HFFc6 (cell line): ENCODE measurements at places on chromosomes 12 and 14. TPM values are rescaled to one million over a fixed set of nuclear protein-coding genes. Genes with fewer than 3 reads are reported as not detected.
A peak's percentile ranks its signal among the peaks of the same experiment; 100 is the strongest.

GARIN6 gene
- not detected in 3 replicates for total RNA-seq

GRCh38 chr14:104799244-104800014 is 1.5 kb upstream of the ZBTB42 start:
- peaks cover 2% of the 10 kb centered on the region; the same call in 1 of the 2 replicates for H3K36me3 ChIP-seq
- peaks cover 5% of the 10 kb centered on the region; the same call in 1 of the 2 replicates for H3K27me3 ChIP-seq
- H3K27ac ChIP-seq = peak overlapping the region; percentile 53; the same call in 1 of the 2 replicates
- H3K4me1 ChIP-seq = peaks cover 5% of the 10 kb centered on the region
- no peak for DNase-seq

DNA sequence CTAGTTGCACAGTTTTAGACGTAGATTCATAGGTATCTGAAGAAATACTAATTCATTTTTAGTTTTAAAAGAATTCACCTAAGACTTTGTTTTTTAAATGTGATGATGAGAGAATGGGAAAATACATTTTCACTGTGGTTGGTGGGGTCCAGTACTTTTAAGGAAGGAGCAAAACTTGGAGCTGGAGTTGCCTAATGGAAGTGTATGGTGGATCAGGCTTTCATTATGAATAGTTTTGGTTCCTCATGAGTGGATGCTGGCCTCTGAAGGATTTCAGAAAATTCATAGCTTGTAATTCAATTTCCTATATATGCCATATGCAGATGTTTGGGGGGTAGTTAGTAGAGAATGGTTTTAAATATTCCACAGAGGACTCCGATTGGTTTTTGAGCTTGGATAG is 27.1 kb downstream of the STK38L start:
- peaks cover 1% of the 10 kb centered on the region for H3K27me3 ChIP-seq
- no peak overlapping the region for H3K4me3 ChIP-seq
- peaks cover 21% of the 10 kb centered on the region for H3K4me1 ChIP-seq
- no peaks in the 10 kb centered on the region for H3K36me3 ChIP-seq
- no peak for DNase-seq

KRT2 gene
- total RNA-seq = not detected in 3 replicates

TMEM30B gene
- total RNA-seq = not detected in 2 replicates

STYK1 gene
- total RNA-seq = 1.3 to 3.0 TPM (median 1.7 TPM) in 3 replicates

DNA sequence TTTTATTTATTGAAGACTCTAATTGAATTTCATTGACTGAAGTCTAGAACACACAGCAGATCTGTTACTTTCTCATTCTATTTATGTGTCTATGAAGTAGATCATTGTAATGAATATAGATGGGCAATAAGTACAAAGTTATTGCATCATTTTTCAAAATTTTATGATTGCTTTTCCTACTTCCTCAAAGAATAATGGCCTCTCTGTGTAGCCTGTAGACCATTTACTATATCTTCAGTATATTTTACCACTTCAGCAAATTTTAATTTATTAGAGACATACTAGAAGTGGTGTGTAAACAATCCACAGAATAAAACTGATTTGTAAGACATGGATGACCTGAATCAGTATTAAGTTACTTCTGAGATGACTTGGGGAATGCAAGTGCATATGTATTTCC is 291.7 kb upstream of the FAR2 start:
- no peaks in the 10 kb centered on the region for H3K36me3 ChIP-seq
- no peaks in the 10 kb centered on the region for H3K27me3 ChIP-seq
- no peak for DNase-seq

- no peak overlapping the region for H3K27ac ChIP-seq
- H3K4me3 ChIP-seq = no peak overlapping the region
- H3K36me3 ChIP-seq = no peaks in the 10 kb centered on the region
These were observed 1077.2 kb downstream of the VRK1 start for GRCh38 chr14:97874394-97874793.

KCNJ8 gene
- total RNA-seq = 0.72 to 8.9 TPM (median 1.6 TPM) in 3 replicates

GRCh38 chr12:104956870-104957718 is 996 bp downstream of the SLC41A2 start:
- H3K4me3 ChIP-seq = peak overlapping the region; percentile 84
- peak overlapping the region; percentile 23; the same call in 1 of the 2 replicates for H3K27ac ChIP-seq
- H3K27me3 ChIP-seq = no peaks in the 10 kb centered on the region; the same call in 1 of the 2 replicates
- no peak for DNase-seq
- H3K4me1 ChIP-seq = peaks cover 37% of the 10 kb centered on the region
- H3K36me3 ChIP-seq = no peaks in the 10 kb centered on the region

DNA sequence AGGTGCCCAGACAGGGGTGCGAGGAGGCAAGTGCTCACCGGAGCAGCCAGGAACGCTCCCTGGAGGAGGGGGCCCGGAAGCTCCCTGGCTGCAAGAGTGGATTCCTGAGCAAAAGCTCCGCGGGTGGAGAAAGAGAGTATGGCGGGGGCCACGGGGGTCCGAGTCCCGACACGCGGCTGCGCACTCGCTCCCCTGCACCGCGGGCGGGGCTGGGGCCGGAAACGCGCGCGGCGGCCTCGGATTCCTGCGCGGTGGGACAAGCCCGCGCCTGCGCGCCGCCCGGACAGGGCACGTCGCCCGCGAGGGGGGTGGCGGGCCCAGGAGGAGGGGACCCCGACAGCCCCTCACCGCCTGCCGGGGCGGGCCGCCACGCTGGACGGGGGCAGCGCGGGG is 27.8 kb upstream of the GPR132 start:
- H3K4me1 ChIP-seq = peaks cover 32% of the 10 kb centered on the region
- no peaks in the 10 kb centered on the region for H3K36me3 ChIP-seq
- H3K4me3 ChIP-seq = peak overlapping the region; percentile 84
- peak overlapping the region; percentile 84 for H3K27ac ChIP-seq

KLRK1 gene
- not detected in 3 replicates for total RNA-seq

DNA sequence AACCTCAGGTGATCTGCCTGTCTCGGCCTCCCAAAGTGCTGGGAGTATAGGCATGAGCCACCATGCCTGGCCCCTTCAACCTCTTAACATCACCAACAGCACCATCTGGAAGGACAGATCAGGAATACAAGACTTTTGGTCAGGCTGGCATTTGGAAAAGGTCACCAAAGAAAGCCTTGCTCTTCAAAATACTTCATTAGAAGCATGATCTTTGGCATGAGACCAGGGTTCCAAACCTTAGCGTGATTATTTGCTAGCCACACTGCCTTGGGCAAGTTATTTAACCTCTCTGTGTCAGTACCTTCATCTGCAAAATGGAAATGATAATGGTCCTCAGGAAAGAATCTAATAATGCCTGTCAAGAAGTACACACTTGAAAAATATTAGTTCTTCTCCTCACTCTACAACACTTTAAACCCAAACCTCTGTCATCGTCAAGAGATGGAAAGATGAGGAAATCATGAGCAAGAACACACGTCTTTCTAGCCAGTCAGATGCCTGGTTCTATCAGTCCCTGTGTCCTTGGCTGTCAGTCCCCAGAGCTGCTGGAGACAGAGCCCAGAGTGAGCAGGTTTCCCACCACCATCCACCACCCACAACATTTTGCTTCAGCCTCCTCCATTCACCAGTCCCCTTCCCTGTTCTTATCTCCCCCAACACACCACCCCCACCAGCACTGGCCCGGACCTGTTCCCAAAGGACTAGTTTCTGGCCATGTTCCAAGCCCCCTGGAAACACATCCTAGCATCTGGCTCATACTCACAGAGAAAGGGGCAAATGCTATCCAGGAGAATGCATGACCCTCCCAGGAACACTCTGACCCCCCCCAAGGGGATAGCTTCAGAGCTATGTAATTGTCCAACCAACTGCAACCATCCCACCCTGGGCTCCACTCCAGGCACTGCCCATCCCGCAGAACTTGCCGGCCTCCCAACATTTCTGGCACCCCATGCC is 2.0 kb downstream of the ADCY6 start:
- peaks cover 28% of the 10 kb centered on the region for H3K4me1 ChIP-seq
- no peaks in the 10 kb centered on the region for H3K36me3 ChIP-seq
- no peaks in the 10 kb centered on the region for H3K27me3 ChIP-seq
- no peak for DNase-seq

HSPB8 gene
- 19.5 to 39.9 TPM (median 34.8 TPM) in 3 replicates for total RNA-seq

TTC9 gene
- 0.05 and 0.11 TPM in 2 replicates for total RNA-seq

PMCH gene
- total RNA-seq = not detected in 3 replicates

GRCh38 chr14:61264010-61264571 is 17.0 kb downstream of the TMEM30B start:
- no peaks in the 10 kb centered on the region for H3K36me3 ChIP-seq
- DNase-seq = no peak

GRCh38 chr14:94381149-94382030 is 7.0 kb downstream of the SERPINA1 start:
- no peak for DNase-seq
- H3K4me1 ChIP-seq = no peaks in the 10 kb centered on the region
- no peaks in the 10 kb centered on the region; the same call in none of the 2 replicates for H3K36me3 ChIP-seq
- H3K27ac ChIP-seq = no peak overlapping the region
- peaks cover 12% of the 10 kb centered on the region for H3K27me3 ChIP-seq

GRCh38 chr12:118749646-118750045 is 231.7 kb upstream of the SRRM4 start:
- H3K4me1 ChIP-seq = no peaks in the 10 kb centered on the region
- no peaks in the 10 kb centered on the region for H3K36me3 ChIP-seq
- no peak for DNase-seq
- no peaks in the 10 kb centered on the region; the same call in 1 of the 2 replicates for H3K27me3 ChIP-seq
- H3K4me3 ChIP-seq = no peak overlapping the region

TROAP gene
- total RNA-seq = 14.1 to 38.9 TPM (median 26.6 TPM) in 3 replicates

- no peaks in the 10 kb centered on the region for H3K36me3 ChIP-seq
- peaks cover under 1% of the 10 kb centered on the region for H3K27me3 ChIP-seq
- peak overlapping the region; percentile 71 for H3K4me3 ChIP-seq
- peaks cover 5% of the 10 kb centered on the region; the same call in 1 of the 2 replicates for H3K4me1 ChIP-seq
These were observed 166.1 kb downstream of the ADCK1 start for GRCh38 chr14:77965919-77966435.

- H3K36me3 ChIP-seq = peaks cover 16% of the 10 kb centered on the region
- H3K4me3 ChIP-seq = no peak overlapping the region
- no peaks in the 10 kb centered on the region for H3K4me1 ChIP-seq
- H3K27me3 ChIP-seq = no peaks in the 10 kb centered on the region; the same call in 1 of the 2 replicates
These were observed 51.2 kb upstream of the AMN start for GRCh38 chr14:102870994-102871831.

RD3L gene
- not detected in 3 replicates for total RNA-seq

GRCh38 chr12:105492591-105493545 is 162.4 kb downstream of the C12orf75 start:
- H3K4me3 ChIP-seq = peak overlapping the region; percentile 6; the same call in 1 of the 2 replicates
- no peaks in the 10 kb centered on the region; the same call in 1 of the 2 replicates for H3K27me3 ChIP-seq
- H3K27ac ChIP-seq = peak overlapping the region; percentile 17; the same call in 1 of the 2 replicates
- H3K36me3 ChIP-seq = peaks cover 22% of the 10 kb centered on the region
- DNase-seq = peak; percentile 58

DNA sequence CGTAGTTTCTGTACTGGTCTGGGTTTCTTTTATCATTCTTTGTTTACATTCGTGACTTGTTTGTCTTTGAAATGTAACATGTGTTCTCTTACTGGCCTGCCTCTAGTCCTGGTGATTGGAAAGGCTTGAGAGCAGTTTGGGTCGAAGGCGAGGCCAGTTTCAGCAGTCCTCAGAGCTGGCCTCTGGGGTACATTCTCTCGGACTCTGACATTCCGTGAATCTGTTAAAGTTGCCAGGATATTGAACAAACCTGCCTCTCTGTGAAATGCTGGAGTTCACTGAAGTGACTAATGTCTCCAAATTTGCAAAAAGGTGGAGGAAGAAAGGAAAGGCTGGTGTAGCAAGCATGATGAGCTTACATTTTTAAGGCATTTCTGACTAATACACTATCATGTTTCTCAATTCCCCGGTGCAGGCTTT is 1.5 kb downstream of the PLEKHA5 start:
- H3K36me3 ChIP-seq = peaks cover 36% of the 10 kb centered on the region
- H3K4me3 ChIP-seq = peak overlapping the region; percentile 97
- peaks cover 49% of the 10 kb centered on the region for H3K4me1 ChIP-seq
- peak; percentile 42 for DNase-seq
- no peaks in the 10 kb centered on the region for H3K27me3 ChIP-seq
- H3K27ac ChIP-seq = peak overlapping the region; percentile 88

- no peak overlapping the region for H3K4me3 ChIP-seq
- H3K4me1 ChIP-seq = peaks cover 94% of the 10 kb centered on the region
- H3K27me3 ChIP-seq = no peaks in the 10 kb centered on the region
- H3K27ac ChIP-seq = no peak overlapping the region
These were observed 38.3 kb upstream of the FRMD6 start for GRCh38 chr14:51613416-51613815.

ERBB3 gene
- 1.2 to 2.5 TPM (median 1.5 TPM) in 3 replicates for total RNA-seq

- no peak for DNase-seq
- H3K4me1 ChIP-seq = no peaks in the 10 kb centered on the region
- peaks cover 5% of the 10 kb centered on the region for H3K27me3 ChIP-seq
- H3K36me3 ChIP-seq = peaks cover 10% of the 10 kb centered on the region; the same call in 1 of the 2 replicates
These were observed at the start of gene REC8 for GRCh38 chr14:24171422-24172260. Gene REC8 (plus strand): TSS chr14:24172080. CDS start chr14:24172553, 473 bp downstream.

GRCh38 chr12:93173178-93173957 is 204.4 kb upstream of the NUDT4 start:
- H3K27ac ChIP-seq = no peak overlapping the region
- DNase-seq = no peak
- no peak overlapping the region for H3K4me3 ChIP-seq
- H3K4me1 ChIP-seq = peaks cover 35% of the 10 kb centered on the region

GRCh38 chr14:101374373-101375338 is 186.6 kb upstream of the DIO3 start:
- H3K36me3 ChIP-seq = no peaks in the 10 kb centered on the region
- H3K27me3 ChIP-seq = peaks cover 3% of the 10 kb centered on the region
- H3K27ac ChIP-seq = no peak overlapping the region
- no peak overlapping the region for H3K4me3 ChIP-seq

- no peak overlapping the region for H3K27ac ChIP-seq
- H3K36me3 ChIP-seq = no peaks in the 10 kb centered on the region
- DNase-seq = no peak
- peaks cover 52% of the 10 kb centered on the region for H3K4me1 ChIP-seq
- peaks cover 2% of the 10 kb centered on the region; the same call in 1 of the 2 replicates for H3K27me3 ChIP-seq
- no peak overlapping the region for H3K4me3 ChIP-seq
These were observed 52.8 kb downstream of the ARF6 start for GRCh38 chr14:49945448-49946319.

LBHD2 gene
- total RNA-seq = not detected in 2 replicates

GLTP gene
- 72.5 to 87.9 TPM (median 78.2 TPM) in 3 replicates for total RNA-seq

CCDC177 gene
- not detected in 3 replicates for total RNA-seq

RAPGEF3 gene
- total RNA-seq = 2.0 to 3.0 TPM (median 2.2 TPM) in 3 replicates

GRCh38 chr12:56766535-56766934 is 3.4 kb downstream of the HSD17B6 start:
- no peaks in the 10 kb centered on the region for H3K36me3 ChIP-seq
- H3K4me3 ChIP-seq = no peak overlapping the region
- H3K4me1 ChIP-seq = peaks cover 15% of the 10 kb centered on the region

DNA sequence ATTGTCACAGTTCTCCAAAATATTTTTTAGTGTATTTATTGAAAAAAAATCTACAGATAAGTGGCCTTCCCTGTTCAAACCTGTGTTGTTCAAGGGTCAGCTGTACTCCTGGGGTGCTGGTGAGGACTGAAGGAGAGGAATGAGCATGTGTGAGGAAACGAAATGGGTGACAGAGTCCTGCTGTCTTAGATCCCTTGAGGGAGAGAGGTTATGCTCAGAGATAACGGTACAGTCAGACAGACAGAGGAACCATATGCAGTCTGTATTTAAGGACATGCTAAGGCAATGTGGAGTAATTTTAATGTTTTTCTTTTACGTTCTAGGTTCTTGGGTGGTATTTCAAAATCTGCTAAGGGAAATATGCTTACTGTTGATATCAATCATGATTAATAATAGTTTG is 352.9 kb upstream of the RGS6 start:
- H3K27ac ChIP-seq = no peak overlapping the region
- no peaks in the 10 kb centered on the region; the same call in 1 of the 2 replicates for H3K27me3 ChIP-seq
- DNase-seq = no peak

GRCh38 chr12:84691266-84691665 is 221.3 kb downstream of the SLC6A15 start:
- no peaks in the 10 kb centered on the region for H3K36me3 ChIP-seq
- H3K27me3 ChIP-seq = no peaks in the 10 kb centered on the region
- DNase-seq = no peak
- H3K4me3 ChIP-seq = no peak overlapping the region
- peaks cover 2% of the 10 kb centered on the region for H3K4me1 ChIP-seq

EGLN3 gene
- total RNA-seq = 0.19 TPM in 1 of 3 replicates, not detected in the others
